Fibroblast of lung (primary cell): ENCODE measurements at places on chromosomes 3 and 15.

DNA sequence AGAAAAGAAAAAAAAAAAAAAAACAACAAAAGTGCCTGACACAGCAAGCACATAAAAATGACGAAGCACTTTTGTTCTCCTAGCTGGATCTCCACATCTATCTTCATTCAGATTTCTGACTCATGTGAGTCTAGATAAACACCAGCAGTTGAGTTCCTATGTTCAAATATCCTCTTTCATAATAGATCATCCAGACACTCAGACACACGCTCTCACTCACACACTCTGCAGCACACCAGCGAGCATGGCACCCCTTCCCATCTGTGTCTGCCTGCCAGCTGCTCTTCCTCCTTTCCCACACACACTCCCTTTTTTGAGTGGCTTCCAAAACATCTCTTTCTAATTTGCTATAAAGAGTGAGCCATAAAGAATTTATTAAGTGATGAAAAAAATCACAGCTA lies 19.8 kb upstream of the CELF6 start:
- peak; percentile 86 for DNase-seq

DNA sequence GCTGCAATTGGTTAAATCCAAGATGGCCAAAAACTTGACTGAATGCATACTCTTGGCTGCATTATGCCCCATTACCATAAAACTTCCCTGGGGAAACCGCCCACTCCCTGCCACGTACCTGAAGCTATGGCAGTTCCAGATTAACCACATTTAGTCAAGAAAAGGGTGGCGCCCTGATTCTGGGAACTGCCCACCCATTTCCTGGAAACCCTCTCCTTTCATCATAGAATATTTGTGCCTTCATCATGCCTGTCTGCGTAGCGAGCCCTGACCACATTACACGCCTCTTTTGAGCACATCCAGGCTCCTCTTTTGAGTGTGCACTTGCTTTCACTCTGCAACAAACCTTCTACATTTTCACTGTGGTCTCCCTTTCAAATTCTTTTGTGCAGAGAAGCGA lies 5.2 kb downstream of the LINS1 start:
- DNase-seq = no peak

DNA sequence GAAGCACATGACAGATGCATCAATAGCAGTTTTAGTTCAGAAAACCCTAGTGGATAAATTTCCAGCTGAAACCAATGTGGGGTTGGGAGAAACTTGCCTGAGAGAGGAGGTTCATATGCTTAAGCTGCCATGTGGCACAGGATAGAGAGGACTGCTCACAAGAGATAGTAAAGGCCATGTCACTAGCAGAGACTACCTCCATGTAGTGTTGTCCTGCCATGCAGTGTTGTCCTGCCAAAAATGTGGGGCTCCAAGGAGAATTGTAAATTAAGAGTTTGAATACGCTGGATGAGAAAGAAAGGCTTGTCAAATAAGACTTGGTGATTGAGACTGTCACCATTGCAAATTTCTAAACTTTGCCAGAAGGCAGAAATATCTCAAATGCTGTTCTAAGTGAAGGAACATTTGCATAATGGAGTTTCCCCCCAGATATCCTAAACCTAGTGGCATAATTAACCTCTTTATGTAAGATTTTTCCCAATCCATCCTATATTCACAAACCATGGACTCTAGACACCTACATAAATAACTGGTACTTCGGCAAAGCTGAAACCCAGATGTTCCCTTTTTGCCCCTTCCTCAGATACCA lies 938.3 kb upstream of the ALCAM start:
- no peak for DNase-seq

DNA sequence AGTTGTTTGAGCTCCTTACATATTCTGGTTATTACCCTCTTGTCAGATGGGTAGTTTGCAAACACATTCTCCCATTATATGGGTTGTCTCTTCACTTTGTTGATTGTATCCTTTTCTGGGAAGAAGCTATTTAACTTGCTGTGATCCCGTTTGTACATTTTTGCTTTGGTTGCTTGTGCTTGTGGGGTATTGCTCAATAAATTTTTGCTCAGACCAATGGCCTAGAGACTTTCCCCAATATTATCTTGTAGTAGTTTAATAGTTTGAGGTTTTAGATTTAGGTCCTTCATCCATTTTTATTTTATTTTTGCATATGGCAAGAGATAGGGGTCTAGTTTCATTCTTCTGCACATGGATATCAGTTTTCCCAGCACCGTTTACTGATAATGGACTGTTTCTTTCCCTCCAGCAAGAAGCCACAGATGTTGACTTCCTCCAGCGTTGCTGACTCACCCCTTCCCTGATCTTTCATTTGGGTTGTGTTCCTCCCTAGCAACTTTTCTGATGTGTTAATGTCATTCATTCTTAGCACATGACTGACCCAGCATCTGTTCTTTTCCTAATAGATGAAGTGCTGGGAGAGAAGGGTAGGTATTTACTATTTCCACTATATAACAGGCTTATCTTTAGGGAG lies 166.7 kb upstream of the SGO1 start:
- peak; percentile 29 for DNase-seq

- DNase-seq = peak; percentile 45
These were observed 10.7 kb upstream of the TRAK1 start for GRCh38 chr3:42080453-42080872.

DNA sequence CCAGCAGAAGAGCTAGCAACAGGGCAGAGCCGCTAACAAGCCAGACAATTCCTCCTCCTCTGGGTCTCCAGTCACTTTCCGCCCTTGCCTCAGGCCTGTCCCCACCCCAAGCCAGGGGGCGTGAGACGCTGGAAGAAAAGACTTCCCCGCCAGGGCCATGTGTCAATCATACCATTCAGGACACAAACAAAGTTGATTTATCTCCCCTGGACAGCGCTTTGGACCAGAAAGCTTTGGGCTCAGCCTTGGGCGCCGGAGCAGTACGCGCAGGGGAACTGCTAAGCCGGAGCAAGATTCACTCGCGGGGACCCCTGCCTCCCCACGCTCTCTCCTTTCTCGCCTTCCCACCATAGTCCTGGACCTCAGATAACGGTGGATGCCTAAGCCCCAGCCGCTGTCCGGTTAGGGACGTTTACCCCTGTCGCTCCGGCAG lies 479 bp downstream of the LRRC2 start:
- no peak for DNase-seq

DNA sequence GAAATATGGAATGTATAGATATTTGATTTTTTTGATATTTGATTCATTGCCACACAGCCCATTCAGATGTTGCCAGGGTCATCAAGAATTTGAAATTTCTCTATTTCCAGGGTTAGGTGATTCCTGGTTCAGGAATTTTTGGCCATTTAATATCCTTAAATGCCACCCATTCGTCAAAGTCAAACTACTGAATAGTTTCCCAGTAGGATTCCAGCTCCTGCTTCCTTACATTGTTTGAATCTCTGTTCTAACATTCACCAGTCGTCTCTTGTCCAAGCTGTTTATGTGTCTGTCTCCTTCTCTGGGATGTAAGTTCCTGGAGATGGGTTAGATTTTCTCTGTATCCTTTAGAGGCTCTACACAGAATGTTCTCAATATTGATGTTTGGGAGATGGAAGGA lies 124.9 kb upstream of the TLE3 start:
- DNase-seq = no peak

DNA sequence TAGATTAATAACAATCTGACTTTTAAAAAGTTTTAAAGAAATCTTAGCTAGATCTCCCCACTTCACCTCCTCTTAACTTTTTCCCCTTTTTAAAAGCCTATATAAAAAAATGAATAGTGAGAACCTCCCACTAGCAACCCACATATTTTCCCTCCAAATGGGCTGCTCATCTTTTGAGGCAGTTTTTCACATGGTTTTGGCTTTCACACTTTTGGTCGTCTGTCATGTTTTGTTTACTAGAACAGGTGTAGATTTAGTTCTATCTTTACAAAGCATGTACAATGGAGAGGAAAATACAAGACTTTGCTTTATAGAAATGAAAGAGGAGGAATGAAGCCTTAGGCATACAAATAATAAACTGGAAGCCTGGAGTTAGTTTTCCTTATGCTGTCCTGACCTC lies 126.7 kb upstream of the EOMES start:
- DNase-seq = no peak

DNA sequence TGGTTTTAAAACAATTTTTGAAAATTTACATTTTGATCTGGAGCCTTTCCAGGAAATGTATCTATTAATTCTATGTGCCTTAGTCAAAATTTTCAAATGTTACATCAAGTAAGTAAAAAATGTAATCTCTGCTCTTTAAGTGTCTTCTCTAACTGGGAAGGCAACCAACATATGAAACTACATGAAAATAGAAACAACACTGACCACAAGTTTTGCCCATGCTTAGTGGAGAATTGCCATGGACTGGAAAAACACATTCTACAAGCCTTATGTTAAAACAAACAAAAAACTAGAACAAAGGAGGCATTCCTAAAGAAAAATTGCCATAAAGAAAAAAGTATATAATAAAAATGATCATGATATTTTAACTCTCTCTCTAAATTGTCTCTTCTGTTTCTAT lies 75.9 kb upstream of the SPRED1 start:
- peak; percentile 64 for DNase-seq

- DNase-seq = peak; percentile 25
These were observed 9.7 kb downstream of the PLA2G4D start for GRCh38 chr15:42084465-42085235.

- DNase-seq = no peak
These were observed 50.0 kb upstream of the SYNPR start for GRCh38 chr3:63228087-63228486.

DNA sequence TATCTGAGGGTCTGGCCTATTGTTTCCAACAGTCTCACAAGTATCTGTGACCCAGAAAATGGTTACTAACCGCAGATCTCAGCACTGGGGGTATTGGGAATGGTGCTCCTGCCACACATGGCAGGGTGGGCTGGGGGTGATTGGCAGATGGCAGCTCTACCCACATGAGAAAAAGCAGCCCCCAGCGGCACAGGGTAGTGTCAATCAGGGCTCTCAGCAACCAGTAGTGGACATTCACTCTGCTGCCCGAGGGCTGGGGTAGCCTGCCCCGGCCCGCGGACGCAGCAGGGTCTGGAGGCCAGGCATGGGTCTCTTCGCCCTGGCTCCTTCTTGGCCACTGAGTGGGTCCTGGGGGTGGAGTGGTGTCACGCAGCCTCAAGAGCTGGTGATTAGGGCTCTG lies 8.6 kb downstream of the DNAH1 start:
- no peak for DNase-seq

DNA sequence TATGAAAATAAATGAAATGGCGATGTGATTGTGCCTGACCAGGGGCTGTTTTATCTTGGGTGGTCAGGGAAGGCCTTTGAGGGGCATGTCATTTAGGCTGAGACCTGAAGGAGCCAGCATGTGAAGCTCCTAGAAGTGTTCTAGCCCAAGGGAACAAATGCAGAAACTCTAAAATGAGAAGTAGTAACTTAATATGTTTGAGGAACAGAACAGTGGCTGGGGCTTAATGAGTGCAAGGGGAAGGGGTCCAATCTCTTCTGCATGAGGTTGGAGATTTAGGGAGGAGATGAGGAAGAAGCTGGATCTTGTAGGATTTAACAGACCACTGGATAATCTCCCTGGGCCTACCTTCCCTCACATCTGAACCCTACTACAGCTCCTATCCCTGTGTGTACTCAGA lies 110.5 kb downstream of the AKAP13 start:
- no peak for DNase-seq

GRCh38 chr15:93089727-93090305 lies 805 bp upstream of the RGMA start:
- DNase-seq = no peak

- no peak for DNase-seq
These were observed 14.5 kb downstream of the GATM start for GRCh38 chr15:45363801-45364200.

DNA sequence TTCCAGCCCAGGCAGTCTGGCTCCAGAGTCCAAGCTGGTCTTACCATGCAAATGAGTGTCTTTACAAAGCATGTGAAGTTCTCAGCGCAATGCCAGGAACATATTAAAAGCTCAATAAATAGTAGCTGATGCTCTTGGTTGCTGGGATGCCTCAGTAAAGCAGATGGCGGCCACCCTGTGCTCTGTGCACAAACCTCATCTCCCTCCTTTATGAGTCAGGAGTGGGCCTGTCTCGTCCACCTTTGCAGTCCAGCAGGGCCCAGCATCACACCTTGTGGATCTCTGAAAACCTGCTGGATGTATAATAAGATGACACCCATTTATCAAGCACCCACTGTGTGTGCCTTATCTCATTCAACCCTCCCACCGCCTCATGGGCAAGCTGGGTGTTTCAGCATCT lies 42.7 kb downstream of the FAM174B start:
- no peak for DNase-seq

DNA sequence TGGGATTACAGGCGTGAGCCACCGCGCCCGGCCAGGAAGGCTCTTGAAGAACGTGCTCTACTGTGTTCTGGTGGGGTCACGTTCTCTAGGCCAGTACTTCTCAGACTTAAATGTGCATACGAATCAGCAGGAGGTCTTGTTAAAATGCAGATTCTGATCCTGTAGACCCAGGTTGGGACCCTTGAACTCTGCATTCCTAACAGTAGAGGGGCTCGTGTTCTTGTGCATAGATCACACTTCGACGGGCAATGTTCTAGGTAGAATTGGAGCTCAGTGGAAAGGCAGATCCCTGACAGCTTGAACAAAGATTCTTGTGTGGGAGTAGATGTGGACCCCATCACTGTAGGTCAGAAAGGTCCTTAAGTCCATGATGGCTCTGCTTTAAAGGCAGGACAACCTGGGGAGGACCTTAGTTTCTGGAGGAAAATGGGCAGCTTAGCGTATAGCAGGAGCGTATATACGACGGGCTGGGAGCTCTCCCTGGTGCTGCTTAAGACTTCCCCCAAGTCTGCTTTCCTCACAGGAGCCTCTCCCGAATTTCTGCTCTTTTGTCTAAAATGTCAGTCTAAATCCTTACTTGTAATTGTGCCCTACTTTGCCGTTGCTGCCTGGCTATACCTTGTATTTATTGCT lies 16.9 kb upstream of the FAM81A start:
- peak; percentile 64 for DNase-seq

DNA sequence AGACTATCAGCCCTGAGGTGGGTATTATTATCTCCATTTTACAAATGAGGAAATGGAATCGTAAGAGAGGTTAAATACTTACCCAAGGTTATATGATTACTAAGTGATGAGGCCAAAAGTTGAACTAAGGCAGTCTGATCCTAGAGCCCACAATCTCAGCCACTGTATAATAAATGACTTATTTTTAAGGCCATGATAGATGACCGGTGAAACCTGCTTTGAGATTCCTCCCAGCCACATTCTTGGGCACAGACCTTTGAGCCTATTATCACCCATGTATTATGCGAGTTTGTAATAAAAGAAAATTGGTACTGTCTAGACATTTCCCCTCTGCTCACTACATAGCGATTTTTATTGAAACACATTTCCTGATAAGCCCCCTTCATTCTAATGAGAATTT lies 37.4 kb downstream of the POLQ start:
- no peak for DNase-seq

- no peak for DNase-seq
These were observed 15.4 kb downstream of the IREB2 start for GRCh38 chr15:78453447-78453846.

GRCh38 chr3:61561374-61562041 lies at the start of gene PTPRG:
Gene PTPRG (plus strand): TSS chr3:61561571. CDS start chr3:61562288, 717 bp downstream.
- DNase-seq = peak; percentile 95

DNA sequence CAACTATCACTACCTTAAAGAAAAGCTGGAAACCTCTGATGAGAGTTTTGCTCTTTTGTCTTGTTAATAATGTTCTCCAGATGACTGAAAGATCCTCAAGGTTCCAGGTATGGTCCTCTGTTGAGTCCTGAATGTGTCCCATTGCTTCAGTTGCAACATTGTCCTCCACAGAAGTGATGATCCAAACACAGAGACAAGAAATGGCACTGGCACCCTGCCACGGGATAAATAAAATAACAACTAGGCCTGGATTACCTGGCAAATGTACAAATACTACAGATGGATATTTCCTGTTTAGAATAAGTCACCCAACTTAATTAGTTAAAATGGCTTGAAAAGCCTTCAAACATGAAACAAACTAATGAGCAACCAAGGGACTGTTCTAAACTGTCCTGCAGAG lies 58.3 kb downstream of the EIF3J start:
- DNase-seq = no peak
